ENCODE measurements at places on chromosomes 16 and 17.

DNA sequence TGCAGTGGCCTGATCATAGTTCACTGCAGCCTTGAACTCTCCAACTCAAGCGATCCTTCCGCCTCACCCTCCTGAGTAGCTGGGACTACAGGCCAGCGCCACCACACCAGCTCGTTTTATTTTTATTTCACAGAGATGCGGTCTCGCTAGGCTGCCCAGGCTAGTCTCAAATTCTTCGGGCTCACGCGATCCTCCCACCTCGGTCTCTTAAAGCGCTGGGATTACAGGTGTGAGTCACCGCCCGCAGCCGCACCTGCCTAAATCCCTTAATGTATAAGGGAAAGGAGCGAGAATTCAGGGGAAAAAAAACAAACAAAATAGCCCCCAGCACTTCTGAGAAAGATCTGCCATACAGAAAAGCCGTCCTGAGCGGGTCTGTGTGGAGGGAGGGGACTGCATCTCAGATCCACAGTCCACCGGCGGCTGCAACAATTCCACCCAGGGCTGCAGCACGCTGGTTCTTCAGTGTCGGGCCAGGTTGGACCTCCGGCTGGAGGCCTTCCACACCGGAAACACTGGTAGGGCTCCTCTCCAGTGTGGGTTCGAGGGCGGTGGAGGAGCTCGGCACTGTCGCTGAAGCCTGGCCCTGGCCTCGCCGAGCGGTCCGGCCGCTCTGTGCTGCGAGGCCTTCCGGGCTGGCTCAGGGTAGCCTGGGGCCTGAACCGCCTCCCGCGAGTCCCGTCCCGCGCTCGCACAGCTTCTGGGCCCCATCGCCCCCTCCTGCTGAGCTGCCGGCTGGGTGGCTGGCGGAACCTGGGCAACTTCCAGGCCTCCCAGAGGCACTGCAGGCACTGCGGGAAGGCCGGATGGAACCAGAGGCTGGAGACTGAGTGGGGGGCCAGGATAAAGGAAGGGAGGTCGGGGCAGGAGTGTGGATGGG, 7.0 kb downstream of the ZNF843 start:
- DNase-seq, result no peak

GRCh38 chr17:52106638-52107261, 51.8 kb downstream of the CA10 start:
- DNase-seq, result peak; percentile 9

GRCh38 chr16:73735018-73735417, 561.6 kb upstream of the PSMD7 start:
- DNase-seq, result no peak

- no peak for DNase-seq
These were observed 213.6 kb downstream of the SEC14L1 start for GRCh38 chr17:77354420-77354669.

DNA sequence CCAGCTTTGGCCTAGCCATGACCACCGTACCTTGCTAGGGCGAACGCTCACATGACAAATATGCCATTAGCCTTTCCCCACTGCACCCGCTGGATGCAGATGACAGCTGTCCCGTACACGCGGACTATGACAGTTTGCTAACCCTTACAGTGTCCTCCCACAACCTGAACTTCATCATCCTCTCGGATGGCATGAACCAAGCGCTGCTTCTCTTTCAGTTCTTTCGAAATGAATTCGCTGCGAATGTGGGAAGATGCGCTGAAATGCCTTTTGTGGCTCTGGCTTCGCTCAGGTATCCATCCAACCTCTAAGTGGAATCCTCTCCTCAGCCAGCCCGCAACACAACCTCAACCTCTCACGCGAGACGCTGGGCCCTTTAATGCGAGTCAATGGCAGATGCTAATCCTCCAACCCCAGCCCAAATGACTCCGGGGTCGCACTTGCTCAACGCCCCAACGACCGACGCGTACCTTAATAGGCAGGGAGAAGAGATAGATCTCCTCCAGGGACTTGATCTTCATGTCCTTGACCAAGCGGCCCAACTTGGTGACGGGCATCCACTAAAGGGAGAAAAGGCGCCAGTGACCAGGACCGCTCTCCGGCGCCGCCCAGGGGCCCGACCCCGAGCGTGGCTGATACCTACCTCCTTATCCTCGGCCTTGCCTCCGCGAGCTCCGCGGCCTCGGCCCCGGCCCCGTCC, 670 bp downstream of the RPS2 start:
- no peak for DNase-seq

DNA sequence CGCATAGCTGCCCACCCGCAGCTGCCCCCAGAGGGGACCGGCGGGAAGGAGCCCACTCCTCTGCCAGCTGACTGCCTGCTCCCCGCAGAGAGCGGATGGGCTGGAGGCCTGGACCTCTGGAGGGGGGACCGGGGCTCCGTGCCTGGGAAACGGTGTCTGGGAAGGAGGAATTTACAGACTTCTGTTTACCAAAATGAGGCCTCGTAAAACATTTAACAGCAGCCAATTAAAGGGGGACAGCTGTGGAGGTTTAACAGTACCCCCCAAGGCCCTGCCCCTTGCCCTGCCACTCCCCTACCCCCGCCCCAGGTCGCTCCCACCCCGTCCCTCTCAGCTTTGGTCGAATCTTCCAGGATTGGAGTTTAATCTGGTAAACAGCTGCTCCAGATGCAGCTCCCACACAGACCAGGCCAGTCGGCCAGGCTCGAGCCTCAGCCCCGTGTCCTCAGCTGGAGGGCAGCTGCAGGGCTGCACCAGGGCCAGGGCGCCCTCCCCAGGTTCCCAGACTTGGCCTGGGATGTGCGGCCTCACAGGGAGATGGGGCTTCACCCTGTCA, 41.1 kb downstream of the BAHCC1 start:
- no peak for DNase-seq

GRCh38 chr16:47858333-47858982, 297.3 kb downstream of the ABCC12 start:
- DNase-seq, result no peak

DNA sequence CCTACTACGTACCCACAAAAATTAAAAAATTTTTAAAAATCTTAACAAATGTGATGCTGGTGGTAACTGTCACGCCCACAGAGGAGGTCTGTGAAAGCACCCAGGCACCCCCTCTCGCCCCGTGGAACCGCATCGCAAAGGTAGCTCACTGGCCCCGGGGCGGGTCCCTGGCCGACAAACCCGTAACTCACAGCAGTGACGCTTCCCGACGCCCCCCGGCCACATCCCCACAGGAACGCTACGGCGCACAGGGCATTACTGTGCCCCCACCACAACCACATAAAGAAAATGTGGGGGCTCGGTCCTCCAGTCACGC, 366 bp downstream of the ANKS3 start:
- DNase-seq, result no peak

GRCh38 chr17:58117382-58117781, 30.8 kb upstream of the OR4D1 start:
- no peak for DNase-seq

DNA sequence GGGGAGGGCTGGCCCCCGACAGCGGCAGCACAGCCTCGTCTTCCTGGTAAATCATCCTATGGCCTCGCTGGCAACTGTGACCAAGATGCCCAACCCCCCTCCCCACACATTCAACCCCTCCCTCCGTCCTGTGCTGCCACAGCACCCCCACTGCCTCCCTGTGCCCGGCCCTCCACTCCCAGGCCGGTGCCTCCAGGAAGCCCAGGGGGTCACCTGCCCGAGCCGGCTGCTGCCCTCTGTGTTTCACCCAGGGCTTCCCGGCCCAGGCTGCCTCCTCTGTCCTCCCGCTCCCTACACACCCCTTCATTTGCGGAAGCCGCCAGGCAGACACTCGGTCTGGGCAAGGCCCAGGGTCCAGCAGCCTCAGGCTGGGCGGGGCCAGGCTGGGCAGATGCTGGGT, 188.6 kb downstream of the RBFOX3 start:
- DNase-seq, result no peak

Measured in GM18507 (cell line).